ENCODE measurements at places on chromosomes 1 and 21.

- DNase-seq: no peak
Measured at GRCh38 chr1:234686035-234686434, 76.1 kb upstream of the IRF2BP2 start.

GRCh38 chr1:216710598-216711333, 12.5 kb downstream of the ESRRG start:
- DNase-seq: no peak

DNA sequence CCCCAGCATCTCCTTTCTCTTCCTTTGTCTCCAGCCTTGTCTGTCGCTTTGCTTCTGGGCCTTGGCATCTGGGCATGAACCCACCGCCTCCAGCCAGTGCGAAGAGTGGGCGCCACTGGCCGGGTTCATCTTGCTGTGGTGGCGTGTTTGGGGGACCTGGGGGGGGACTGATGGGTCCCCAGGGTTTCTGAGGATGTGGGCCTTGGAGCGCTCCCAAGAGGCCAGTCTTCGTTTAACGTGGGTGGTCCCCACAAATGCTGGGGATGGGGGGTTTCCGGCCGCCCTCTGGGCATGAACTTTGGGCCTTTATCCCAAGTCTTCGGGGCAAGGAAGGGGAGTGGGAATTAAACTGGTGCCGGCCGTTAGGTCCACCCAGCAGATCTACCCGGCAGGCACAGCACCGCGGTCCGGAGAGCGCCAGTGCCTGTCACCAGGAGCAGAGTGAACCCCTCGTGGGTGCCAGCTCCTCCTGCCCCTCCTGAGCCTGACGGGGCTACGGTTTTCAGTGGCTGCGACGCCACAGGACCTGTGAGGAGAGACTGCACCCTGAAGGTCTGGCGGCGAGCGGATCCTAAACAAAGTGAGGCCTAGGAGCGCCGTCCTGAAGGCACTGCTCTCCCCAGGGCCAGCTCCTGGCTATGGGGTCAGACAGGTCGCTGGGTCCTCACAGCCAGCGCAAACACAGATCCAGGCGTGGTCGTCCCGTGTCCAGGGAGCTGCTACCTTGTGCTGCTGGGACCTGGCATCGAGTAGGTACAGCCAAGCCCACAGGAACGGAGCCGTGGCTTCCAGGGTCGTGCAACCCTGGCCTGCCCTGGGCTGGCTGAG, 12.1 kb upstream of the C1orf174 start:
- DNase-seq: no peak

GRCh38 chr1:232211149-232211548, 418.8 kb downstream of the SIPA1L2 start:
- DNase-seq: no peak

- no peak for DNase-seq
Measured at GRCh38 chr1:10779841-10780240, 16.6 kb downstream of the CASZ1 start.

GRCh38 chr1:187252923-187253322, 424.2 kb downstream of the PLA2G4A start:
- DNase-seq: no peak

DNA sequence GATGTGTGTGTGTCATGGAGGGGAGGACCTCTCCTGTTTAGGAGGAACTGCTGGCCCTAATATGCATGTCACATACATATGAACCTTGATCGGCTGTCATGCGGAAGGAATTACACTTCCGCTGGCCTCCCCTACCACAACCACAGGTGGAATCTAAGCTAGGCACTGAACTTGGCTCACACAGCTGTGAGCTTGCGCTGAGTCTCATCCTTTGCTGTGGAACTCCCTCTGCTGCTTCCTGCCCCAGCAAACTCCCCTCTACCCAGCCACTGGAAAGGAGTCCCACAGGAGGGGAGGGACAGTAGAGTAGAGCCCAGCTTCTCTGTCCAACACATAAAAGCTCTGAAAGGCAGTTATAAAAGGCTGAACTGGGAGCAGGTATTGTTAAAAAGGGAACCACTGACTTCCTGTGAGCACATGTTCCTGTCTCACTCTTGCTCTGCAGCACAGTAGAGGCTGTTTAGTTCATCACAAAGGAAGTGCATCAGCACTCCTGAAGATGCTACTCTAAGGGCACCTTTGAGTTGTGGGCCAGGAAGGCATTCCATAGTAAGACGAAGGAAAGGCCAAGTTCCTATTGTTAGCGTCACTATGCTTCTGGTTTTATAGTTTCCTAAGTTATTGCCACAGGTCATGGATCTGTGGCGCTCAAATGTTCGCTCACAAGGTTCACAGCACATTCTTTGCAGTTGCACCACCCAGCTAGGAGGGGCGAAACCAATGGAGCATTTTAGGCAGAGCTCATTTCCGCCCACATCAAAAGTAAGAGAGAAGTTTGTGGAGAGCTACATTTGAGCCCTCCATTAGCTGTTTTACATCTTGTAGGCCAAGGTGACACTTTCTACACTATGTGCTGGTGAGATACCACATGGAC, 17.7 kb upstream of the PTPRC start:
- DNase-seq: no peak

GRCh38 chr1:85801520-85801919, 93.3 kb upstream of the ZNHIT6 start:
- no peak for DNase-seq

DNA sequence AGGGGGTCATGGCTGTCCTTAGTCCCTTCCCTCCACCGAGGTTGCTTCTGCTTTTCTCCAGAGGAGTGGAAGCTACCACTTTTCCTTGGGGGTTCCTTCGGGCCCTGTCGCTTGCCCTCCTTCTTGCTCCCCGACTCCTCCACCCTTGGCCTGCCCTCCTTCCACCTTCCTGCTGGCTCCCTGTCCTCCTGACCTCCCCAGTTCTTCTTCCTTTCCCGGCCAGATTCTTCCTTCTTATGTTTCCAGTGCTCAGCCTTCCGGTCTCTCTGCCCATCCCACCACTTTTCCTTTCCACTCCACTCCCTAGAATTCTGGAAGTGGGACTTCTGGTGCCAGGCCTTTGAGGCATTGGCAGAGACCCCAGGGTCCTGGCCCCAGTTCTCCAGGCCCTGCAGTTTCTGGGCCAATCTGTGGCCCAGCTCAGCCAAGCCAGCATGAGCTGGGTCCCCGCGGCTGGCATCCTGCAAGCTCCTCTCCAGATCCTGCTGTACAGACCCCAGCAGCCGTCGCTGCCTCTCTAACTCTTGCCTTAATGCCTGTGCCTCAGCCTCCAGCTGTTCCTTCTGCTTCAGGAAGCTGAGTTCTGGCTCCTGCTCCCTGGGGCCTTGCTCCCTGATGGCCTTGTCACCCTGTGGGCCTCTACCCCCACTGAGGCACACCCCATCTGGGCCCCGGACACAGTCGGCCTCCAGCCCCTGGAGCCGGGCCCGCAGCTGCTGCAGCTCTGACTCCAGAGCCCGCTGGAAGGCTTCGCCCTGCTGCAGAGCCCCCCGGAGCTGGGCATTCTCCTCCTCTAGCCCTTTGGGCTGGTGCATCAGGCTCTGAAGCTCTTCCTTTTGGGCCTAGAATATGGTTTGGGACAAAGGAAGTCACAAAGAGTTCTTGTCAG, 9.7 kb upstream of the PMVK start:
- no peak for DNase-seq

GRCh38 chr21:46666941-46667740, 31.7 kb downstream of the PRMT2 start:
- DNase-seq: no peak

- DNase-seq: no peak
Measured at GRCh38 chr1:42963378-42964043, 4.8 kb upstream of the SLC2A1 start.

DNA sequence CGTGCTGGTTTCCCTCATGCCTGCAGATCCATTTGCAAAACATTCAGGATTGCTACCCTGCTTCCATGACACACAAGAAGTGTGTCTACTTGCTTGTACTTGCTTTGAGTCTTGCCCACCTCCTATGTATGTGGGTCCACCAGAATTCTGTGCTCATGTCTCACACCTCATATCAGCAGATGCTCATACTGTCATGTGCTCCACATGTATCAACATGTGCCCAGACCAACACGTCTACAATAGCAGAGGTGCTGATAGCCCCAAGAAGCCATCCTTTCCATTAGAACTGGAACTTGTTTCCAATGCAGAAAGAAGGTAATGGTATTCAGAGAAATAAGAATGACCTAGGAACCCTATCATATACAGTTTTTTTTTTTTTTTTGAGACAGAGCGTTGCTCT, 27.9 kb upstream of the MYOC start:
- DNase-seq: no peak

GRCh38 chr21:15449556-15449955, 280.2 kb upstream of the USP25 start:
- DNase-seq: no peak

DNA sequence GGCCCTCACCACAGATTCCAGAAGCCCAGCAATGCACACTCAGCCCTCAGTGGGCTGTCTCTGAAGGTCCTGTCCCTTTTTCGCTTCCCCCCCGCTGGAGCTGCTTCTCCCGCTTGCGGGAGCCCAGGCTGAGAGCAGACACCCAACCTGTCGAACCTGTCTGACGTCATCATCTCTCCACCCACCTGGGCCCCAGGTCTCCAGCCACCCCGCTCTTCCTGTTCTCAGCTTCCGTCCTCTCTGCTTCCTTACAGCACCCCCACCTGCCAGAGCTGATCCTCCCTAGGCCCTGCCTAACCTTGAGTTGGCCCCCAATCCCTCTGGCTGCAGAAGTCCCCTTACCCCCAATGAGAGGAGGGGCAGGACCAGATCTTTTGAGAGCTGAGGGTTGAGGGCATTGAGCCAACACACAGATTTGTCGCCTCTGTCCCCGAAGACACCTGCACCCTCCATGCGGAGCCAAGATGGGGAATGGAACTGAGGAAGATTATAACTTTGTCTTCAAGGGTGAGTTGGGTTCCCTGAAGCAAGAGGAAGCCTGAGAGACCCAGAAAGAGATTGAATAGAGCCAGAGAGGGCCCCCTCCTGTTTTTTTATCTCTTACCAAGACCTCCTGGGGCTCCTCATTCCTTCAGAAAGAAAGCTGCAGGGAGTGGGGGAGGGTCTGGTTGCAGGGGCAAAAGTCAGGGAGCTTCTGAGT, at the start of gene RAB25:
Gene RAB25 (plus strand): TSS at position 224 of the 700 bp plus-strand sequence. CDS start 241 bp downstream, at position 465.
- no peak for DNase-seq

DNA sequence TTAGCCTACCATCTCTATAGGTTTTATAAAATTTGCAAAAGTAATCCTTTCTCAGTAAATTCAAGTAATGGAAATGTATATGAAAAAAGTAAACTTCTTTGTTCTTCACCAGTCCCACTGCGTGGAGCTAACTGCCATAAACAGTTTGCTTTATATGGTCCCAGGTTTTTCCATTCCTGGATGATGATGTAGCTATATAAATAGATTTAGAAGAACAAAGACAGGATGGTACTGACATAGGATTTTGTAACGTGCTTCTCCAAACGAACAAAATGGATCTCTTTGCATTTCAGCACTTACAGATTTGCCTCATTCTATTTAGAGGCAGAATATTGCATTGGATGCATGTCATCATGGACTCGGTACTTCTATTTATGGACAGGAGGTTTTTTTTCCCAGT, 57.3 kb downstream of the SMYD2 start:
- no peak for DNase-seq

DNA sequence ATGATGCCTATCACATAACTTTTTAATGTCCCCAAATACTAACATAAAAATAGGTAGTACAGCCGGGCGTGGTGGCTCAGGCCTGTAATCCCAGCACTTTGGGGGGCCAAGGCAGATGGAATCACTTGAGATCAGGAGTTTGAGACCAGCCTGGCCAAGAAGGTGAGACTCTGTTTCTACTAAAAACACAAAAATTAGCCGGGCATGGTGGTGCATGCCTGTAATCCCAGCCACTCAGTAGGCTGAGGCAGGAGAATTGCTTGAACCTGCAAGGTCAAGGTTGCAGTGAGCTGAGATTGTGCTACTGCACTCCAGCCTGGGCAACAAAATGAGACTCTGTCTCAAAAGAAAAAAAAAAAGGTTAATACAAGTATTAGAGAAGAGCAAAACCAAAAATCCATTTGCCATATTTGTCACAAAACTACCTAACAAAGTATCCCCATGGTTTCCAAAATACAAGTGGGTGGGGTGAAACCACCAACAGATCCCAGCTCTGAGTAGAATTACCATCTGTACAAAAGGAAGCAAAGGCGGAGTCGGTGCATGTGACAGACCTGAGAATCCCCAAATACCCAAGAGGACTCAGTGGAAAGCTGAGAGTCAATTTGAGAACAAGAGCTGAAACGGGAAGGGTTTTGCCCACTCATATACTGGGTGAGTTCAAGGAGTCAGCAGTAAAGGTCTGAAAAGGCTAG, 113.2 kb downstream of the TOMM20 start:
- no peak for DNase-seq

GRCh38 chr1:208040821-208041297, 129.9 kb upstream of the CD34 start:
- no peak for DNase-seq

- DNase-seq: no peak
Measured at GRCh38 chr1:84370266-84370665, 28.0 kb upstream of the DNASE2B start.

DNA sequence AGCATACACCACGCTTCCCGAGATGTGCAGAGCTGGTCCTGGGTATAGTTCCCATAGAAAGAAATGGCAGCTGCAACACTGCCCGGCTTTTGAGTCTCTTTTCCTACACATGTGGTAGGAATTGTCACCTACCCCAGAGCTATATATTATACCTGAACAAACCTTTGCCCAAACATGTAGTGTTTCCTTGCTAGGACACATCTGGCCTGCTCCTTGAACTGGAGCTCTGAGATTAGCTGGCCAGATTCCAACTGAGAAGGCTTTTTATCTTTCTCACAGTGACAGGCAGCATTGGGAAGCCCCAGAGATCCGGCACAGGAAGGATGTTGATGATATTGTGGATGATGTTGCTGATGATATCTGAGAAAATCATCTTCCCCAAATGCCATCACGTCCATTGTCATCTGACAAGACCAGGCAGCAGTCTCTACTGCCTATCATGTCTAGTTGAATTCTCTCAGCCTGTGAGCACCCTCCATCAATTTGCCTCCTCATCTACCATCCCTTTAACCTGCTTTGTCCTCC, 115.0 kb upstream of the SMYD2 start:
- no peak for DNase-seq

DNA sequence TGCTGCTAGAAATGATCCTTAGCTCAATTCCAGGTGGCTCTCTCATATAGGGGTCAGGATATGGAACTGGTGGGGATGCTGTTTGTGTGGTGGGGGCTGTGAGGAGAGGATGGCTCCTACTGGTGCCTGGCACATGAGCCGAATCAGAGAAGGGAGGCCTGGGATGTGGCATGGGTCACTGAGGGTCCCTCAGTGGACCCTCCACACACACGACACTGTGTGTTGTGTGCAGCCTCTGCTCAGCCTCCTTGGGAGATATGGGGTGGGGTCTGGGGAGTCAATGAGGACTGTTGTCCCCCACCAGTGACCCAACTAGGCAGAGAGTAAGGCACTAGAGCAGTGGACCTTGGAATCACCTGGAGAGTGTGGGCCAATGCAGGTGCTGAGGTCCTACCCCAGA, 3.2 kb upstream of the LRRN2 start:
- DNase-seq: no peak

- no peak for DNase-seq
Measured at GRCh38 chr1:196376630-196377328, 231.5 kb downstream of the KCNT2 start.

GRCh38 chr1:192559115-192560006, 16.2 kb upstream of the RGS1 start:
- no peak for DNase-seq
